GM23248 (cell line): ENCODE measurements at places on chromosomes 2 and 18. TPM values are rescaled to one million over a fixed set of nuclear protein-coding genes. Genes with fewer than 3 reads are reported as not detected.

Gene AQP12A
- not detected in 2 replicates for total RNA-seq

Gene EGR4
- total RNA-seq: not detected in 2 replicates

- peak; percentile 85 for DNase-seq
Observed at GRCh38 chr2:178845566-178846457, 38.6 kb upstream of the TTN start.

Gene TRIB2
- 43.8 and 46.9 TPM in 2 replicates for total RNA-seq

- no peak for DNase-seq
Observed at GRCh38 chr2:11509657-11510360, 24.0 kb upstream of the GREB1 start.
